RPMI7951 (cell line): ENCODE measurements at places on chromosomes 5 and 9.
A peak's percentile ranks its signal among the peaks of the same experiment; 100 is the strongest.

DNA sequence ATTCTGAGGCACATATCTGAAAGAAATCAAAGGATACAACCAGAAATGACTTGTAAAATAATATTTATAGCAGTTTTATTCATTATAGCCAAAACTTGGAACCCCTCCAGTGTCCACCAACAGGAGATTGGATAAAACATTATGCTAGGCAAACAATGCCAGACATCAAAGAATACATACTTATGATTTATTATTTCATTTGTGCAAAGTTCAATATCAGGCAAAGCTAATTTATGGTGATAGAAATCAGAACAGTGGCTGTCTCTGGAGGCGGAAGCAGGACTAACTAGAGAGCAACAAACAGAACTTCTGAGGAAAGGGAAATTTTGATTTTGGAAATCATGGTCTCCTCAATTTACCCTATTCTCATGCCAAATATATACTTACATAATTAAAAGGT is 193.1 kb downstream of the ICE1 start:
- no peak for DNase-seq

- no peak for DNase-seq
These were observed 14.9 kb downstream of the GLDC start for GRCh38 chr9:6630502-6631206.

- DNase-seq, result peak; percentile 45
These were observed 223.6 kb upstream of the KIF2A start for GRCh38 chr5:62082370-62082801.

DNA sequence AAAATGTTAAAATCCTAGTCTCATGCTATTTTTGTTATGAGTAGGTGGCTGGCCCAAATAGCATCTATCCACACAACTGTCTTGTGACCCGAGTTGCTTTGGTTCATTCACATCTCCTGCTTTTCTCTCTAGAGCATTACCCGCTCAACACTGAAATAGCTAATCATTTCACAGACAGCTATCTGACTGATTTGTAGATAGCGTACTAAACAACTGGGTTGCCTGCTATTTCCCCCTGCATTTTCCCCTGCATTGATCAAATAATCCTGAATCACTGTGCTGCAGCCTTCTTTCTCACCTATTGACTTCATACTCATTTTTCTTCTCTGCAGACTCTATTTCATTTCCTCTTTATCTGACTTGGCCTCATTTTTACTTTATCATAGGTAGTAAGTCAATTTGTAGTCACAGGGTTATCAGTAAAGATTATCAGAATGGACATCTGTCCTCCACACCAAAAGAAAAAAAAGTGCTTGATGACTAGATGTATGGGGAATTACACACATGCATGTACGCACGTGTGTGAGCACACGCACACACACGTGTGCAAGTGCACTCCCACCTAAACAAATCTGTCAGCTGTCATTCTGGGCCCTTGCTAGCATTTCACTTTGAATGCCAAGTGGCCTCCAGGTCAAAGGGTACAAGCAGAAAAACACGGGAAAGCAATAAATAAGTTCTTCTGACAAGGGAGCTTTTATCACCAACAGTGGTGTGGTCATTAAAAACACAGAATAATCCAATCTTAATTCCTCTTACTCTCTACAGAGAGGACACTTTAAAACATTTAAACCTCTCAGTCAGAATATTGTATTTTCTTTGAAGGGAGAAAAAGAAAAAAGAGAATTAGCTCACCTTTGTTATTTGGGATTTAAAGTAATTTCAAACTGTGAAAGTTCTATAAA is 501.6 kb downstream of the EFNA5 start:
- DNase-seq, result no peak

DNA sequence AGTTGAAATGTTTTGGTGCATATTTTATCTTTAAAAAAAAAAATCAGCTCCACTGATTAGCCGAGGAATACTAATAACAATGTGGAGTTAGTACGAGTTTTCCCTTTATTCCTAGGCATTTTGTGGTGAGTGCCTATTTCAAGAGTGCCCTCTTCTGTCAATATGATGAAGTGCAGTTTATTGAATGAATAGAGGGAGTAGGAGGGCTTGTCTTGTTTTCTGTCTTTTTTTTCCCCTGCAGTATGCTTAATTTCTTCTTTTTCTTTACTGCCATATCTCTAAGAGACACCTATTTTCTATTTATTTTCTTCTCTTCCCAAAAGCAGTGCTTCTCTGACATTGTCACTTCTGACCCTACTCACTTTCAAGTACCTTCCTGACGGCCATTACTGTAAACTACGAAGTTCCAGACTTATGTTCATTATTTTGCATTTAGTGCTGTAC is 169.6 kb upstream of the PITX1 start:
- peak; percentile 32 for DNase-seq

GRCh38 chr5:78858364-78858763 is 126.7 kb downstream of the ARSB start:
- DNase-seq, result no peak

- DNase-seq, result no peak
These were observed 17.8 kb upstream of the TRAF1 start for GRCh38 chr9:120944434-120944843.

GRCh38 chr9:130866474-130866965 is 30.1 kb downstream of the QRFP start:
- DNase-seq, result peak; percentile 83

- peak; percentile 4 for DNase-seq
These were observed 8.9 kb upstream of the PKD2L2 start for GRCh38 chr5:137880313-137880712.
